Right kidney (tissue), 9 donors: ENCODE measurements at places on chromosomes 5 and 9.

DNA sequence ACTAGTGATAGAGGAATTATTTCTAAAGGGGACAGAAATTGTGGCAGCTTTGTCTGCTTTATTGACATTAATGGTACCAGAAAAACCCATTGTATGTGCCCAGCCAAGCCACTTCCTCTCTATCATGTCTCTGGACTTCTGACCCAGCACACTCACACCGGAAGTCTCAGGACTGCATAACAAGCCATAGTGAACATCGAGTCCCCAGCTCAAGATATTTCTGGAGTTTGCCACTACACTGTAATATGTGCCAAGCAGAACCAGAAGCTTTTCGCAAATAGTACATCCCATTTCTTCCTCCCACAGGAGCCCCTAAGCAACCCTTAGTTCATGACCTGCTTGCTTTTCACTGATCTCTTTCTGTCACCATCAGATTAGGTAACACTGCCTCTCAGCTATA lies 187.4 kb upstream of the GHR start:
- no peak for DNase-seq

DNA sequence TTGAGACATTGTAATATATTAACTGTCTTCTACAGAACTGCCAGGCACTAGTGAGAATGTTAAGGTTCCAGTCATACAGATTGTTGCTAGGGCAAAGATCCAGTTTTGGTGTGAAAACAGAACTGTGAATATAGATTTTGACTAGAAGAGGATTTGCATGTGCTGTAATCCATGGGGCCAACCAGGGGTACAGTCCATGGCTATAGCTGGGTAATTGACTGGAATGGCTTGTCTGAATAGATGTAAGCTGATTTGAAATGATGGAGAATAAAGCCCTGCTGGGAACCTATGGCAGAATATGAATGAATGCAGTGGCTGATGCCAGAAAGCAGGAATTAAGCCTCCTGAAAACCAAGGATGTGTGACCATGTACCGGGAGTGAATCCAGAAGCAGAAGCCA lies 748.5 kb upstream of the CDH10 start:
- no peak for DNase-seq

DNA sequence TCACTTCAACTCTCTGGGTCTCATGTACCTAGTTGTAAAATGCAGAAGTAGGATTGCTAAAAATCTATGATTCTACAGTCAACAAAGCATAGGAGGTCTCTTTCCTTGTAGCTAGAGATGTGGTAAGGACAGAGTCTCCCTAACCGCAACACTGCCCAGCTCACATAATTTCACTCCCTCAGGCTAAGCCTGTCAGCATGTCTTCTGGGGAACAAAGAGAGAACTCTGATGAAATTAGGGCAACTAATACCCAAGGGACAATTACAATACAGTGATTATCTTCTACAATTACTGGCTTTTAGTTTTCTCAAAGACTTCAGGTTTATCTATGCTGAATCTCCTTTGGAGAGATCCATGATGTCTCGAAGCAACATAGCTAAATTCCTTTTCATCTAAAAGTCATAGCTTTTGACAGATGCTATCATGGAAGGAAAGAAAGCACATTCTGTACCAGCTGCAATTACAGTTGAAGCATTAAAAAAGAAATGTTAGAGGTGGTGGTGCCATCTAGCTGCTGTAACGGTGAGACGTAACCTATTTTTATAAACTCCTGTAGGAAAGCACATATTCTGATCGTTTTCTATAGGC lies 141.1 kb upstream of the TARS1 start:
- peak; percentile 25 for DNase-seq

GRCh38 chr9:95940265-95940664 lies 64.8 kb downstream of the ERCC6L2 start:
- no peak for DNase-seq

DNA sequence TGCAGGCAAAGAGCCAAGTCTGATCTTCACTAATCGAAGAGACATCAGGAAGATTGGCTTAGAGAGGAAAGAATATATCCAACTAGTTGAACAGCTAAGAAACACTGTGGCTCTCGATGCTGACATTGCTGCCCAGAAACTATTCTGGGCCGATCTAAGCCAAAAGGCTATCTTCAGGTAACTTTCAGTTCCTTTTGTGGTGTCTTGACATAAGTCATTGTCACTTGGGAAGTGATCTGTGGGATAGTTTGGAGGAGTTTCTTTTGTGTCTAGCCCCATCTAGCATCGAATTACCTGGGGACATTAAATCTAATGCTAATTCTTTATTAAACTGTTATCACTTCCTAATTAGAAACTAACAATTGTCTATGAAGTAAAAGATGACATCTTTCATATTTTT lies 24.0 kb downstream of the VLDLR start:
- DNase-seq: no peak

- peak; percentile 90 for DNase-seq
These were observed at the start of gene WHRN for GRCh38 chr9:114505187-114506081. Gene WHRN, minus strand, starts transcription at chr9:114505473. Its CDS starts 672 bp downstream, at chr9:114504801.

DNA sequence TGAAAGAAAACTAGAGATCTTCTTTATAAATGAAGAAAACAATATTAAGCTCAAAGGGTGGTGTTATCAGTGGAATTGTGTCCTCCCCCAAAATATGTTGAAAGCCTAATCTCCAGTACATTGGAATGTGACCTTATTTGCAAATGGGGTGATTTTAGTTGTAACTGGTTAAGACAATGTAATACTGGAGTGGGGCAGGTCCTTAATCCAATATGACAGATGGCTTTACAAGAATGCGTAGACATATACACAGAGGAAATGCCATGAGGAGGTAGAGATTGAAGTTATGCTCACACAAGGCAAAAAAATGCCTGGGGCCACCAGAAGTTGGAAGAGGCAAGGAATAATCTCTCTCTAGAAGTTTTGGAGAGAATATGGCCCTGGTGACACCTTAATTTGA lies 13.7 kb upstream of the TRIM32 start:
- DNase-seq: no peak

GRCh38 chr5:16935231-16936149 lies 598 bp downstream of the MYO10 start:
- peak; percentile 95 for DNase-seq

GRCh38 chr9:17088566-17088965 lies 46.3 kb upstream of the CNTLN start:
- no peak for DNase-seq
